ENCODE measurements at places on chromosomes 6 and 20.

DNA sequence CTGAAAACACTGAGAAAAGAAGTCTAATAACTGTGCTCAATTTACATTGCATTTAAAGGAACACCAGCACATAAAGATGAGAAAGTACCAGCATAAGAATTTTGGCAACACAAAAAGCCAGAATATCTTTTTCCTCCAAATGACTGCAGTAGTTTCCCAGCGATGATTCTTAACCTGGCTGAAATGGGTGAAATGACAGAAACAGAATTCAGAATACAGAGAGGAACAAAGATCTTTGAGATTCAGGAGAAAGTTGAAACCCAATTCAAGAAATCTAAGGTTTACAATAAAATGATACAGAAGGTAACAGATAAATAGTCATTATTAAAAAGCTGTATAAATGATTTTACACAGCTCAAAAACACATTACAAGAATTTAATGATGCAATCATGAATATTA is 197.0 kb upstream of the EYS start:
- H3K36me3 ChIP-seq, result no peaks in the 10 kb centered on the region
- H3K4me1 ChIP-seq, result no peaks in the 10 kb centered on the region
- no peaks in the 10 kb centered on the region for H3K27me3 ChIP-seq
- DNase-seq, result no peak
- H3K27ac ChIP-seq, result no peak overlapping the region

DNA sequence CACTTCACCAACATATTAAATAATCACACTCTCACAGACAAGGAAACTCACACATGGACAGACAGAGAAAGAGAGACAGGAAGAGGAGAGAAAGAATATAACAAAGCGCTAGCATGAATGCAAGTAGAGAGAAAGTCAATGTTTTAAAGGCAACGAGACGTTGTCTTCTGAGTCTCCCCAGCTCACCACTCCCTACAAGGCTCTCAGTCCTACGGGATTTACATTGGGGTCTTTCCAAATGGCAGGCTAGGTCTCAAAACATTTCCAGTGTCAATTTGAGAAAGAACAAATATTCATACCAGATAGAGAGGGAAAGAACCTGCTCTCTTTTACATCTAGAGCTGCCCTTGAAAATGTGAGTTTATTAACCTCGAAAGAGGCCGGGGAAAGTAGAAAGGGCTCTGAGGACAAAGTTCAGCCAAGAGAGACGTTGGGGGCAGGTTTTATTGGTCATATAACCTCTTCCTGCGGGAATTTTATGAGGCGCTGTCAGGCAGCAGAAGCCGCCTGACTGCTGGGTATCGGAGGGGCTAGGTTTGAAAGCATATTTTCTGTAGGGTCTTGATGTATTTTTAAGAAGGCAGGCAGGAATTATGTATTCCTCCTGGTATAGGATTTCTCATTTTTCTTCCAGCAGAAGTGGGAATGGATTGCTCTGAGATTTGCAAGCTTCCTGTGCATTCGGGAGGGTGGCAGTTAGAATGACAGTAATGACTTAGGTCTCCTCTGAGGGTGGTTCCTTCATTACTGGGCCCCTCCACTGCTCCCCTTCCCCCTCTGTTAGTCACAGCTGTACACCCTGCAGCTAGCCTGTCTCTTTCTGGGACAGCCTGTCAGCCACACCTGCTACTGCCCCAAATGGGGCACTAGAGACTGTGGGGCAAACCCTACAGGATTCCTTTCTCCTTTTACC is 34.4 kb upstream of the KIF16B start:
- H3K4me3 ChIP-seq, result no peak overlapping the region
- no peaks in the 10 kb centered on the region for H3K27me3 ChIP-seq
- no peaks in the 10 kb centered on the region for H3K36me3 ChIP-seq
- H3K27ac ChIP-seq, result no peak overlapping the region

GRCh38 chr20:60100780-60101179 is 142.6 kb downstream of the CDH26 start:
- H3K4me3 ChIP-seq, result no peak overlapping the region
- peaks cover 7% of the 10 kb centered on the region for H3K4me1 ChIP-seq
- peaks cover 2% of the 10 kb centered on the region for H3K27me3 ChIP-seq
- no peaks in the 10 kb centered on the region for H3K36me3 ChIP-seq
- no peak overlapping the region for H3K27ac ChIP-seq

DNA sequence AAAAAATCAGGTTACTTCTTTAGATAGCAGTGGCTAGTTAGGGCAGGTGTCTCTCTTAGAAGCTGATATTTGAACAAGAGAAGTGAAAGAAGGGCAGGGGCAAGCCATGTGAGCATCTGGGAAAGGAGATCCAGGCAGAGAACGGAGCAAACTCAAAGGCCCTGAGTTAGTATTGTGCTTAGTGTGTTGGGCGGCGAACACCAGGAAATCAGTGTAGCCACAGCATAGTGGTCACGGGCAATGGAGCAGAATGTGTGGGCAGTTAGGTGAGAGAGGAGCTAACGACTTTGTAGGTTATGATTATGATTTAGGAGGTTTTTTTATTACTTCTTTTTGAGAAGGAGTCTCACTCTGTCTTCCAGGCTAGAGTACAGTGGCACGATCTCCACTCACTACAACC is 229.3 kb downstream of the TMEM242 start:
- peaks cover 9% of the 10 kb centered on the region for H3K36me3 ChIP-seq
- peaks cover 10% of the 10 kb centered on the region for H3K27me3 ChIP-seq
- peak overlapping the region; percentile 37 for H3K4me3 ChIP-seq
- no peak for DNase-seq

- H3K27me3 ChIP-seq, result no peaks in the 10 kb centered on the region
- no peaks in the 10 kb centered on the region for H3K36me3 ChIP-seq
- H3K27ac ChIP-seq, result no peak overlapping the region
- peaks cover 4% of the 10 kb centered on the region for H3K4me1 ChIP-seq
- no peak overlapping the region for H3K4me3 ChIP-seq
- DNase-seq, result no peak
Observed at GRCh38 chr6:127608554-127609270, 31.7 kb downstream of the C6orf58 start.

DNA sequence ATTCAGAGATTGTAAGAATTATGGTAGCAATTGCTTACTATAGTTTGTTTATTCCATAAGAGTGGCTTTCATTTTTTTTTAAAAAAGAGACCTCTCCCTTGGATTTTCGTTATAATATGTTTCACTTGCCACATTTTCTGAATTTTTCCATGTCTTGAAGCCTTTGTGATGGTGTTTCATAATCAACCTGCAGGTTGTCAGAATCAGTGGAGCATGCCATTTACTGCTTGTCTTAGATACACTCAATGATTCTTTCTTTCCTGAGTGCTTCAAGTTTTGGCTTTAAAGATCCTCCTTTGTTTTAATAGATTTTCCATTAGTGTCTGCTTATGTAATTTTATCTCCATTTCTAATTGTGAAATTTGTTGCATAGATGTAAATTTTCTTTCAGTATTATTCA is 31.2 kb downstream of the KCNQ5 start:
- no peak overlapping the region for H3K4me3 ChIP-seq
- peaks cover 1% of the 10 kb centered on the region for H3K27me3 ChIP-seq
- no peak overlapping the region for H3K27ac ChIP-seq
- no peak for DNase-seq

DNA sequence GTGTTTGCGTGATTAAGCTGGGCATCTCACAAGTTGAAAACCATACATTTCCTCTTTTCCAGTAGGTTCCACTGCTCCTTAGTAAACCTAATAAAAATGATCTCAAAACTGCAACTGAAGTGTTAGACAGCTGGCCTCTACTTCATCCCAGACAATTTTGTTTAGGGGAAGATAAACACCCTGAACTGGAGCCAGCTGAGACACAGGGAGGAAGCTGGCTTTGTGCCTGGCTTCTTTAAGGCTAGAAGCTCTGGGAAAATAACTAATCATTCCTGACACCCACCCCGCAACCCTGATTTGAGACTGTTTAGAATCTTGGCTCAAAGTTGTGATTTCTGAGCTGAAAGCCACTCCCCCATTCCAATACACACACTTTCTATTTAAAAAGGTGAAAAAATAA is 11.6 kb downstream of the PTPRT start:
- no peaks in the 10 kb centered on the region for H3K36me3 ChIP-seq
- no peak overlapping the region for H3K4me3 ChIP-seq
- no peak overlapping the region for H3K27ac ChIP-seq
- H3K27me3 ChIP-seq, result peaks cover 6% of the 10 kb centered on the region

GRCh38 chr20:58076405-58076804 is 152.0 kb downstream of the ANKRD60 start:
- H3K4me3 ChIP-seq, result no peak overlapping the region
- H3K27ac ChIP-seq, result no peak overlapping the region
- DNase-seq, result no peak
- peaks cover 10% of the 10 kb centered on the region for H3K27me3 ChIP-seq
- H3K4me1 ChIP-seq, result peaks cover 38% of the 10 kb centered on the region
- peaks cover 25% of the 10 kb centered on the region for H3K36me3 ChIP-seq

GRCh38 chr6:127716465-127716864 is 139.5 kb downstream of the C6orf58 start:
- DNase-seq, result no peak
- H3K27me3 ChIP-seq, result no peaks in the 10 kb centered on the region
- no peaks in the 10 kb centered on the region for H3K36me3 ChIP-seq
- no peak overlapping the region for H3K4me3 ChIP-seq

DNA sequence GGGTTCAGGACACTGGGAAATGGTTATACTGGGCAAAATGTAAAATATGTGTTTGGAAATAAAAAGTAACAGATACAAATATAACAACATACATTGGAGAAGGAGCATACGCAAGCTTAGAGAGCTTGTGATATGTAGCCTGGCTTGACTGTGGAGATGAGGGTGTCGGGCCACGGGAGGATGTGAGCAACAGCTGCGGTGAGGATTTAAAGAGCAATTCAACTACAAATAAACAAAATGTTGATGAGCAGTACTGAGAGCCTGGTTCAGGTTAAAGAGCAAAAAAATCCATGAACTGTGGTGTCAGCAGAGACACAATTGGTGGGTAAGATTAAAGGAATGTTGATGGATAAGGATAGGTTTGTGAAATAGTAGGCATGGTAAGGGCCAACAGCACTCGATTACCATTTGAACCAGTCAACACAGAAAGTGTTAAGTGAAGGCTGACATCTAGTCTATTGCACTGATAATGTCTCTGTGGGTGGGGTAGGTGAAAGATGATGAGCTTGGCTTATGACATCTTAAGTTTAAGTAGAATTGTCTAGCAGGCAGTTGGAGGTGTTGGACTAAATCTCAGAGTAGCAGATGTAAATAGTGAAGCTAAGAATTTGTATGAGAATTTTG is 723.2 kb downstream of the EPM2A start:
- H3K27ac ChIP-seq, result no peak overlapping the region
- H3K4me3 ChIP-seq, result no peak overlapping the region
- no peaks in the 10 kb centered on the region for H3K36me3 ChIP-seq

DNA sequence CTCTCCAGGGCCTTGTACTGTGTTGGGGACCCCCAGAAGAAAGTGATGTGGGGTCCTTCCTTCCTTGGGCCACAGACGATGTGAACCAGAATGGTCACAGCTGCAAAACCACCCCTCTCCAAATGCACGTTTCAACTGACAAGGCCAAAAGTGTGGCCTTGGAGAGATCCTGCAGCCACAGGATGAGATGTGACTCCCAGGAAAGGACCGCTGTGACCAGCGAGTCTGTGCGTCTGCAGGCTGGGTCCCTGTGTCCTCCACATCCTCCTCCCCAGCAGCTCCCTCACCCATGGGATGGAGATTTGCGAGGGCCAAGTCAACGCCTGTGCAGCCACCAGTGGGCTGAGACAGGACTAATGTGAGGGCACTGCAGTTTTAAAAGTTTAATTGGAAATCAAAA is 247.0 kb downstream of the ERMARD start:
- no peak overlapping the region for H3K4me3 ChIP-seq
- peaks cover 3% of the 10 kb centered on the region for H3K4me1 ChIP-seq
- H3K27me3 ChIP-seq, result peaks cover 2% of the 10 kb centered on the region
- no peak overlapping the region for H3K27ac ChIP-seq
- DNase-seq, result no peak

DNA sequence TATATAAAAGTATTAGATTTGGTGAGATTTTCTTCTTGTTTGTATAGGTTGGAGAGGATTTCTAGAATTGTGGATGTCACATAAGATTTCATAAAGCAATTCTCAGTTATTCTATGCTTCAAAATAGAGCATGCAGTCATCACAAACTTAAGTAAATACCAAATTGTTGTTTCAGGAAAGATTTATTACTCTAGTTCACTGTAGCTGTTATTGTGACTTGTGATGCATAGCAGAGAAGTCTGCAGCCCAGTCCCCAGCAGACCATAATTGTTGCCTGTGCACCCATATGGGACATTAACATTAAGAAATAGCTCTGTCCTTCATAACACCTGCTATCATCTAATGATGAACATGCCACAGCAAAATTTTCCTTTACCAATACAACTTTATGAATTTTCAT is 228.0 kb upstream of the FAM83B start:
- no peak overlapping the region for H3K4me3 ChIP-seq
- peaks cover 5% of the 10 kb centered on the region for H3K27me3 ChIP-seq
- H3K36me3 ChIP-seq, result no peaks in the 10 kb centered on the region
- H3K4me1 ChIP-seq, result no peaks in the 10 kb centered on the region
- no peak for DNase-seq

DNA sequence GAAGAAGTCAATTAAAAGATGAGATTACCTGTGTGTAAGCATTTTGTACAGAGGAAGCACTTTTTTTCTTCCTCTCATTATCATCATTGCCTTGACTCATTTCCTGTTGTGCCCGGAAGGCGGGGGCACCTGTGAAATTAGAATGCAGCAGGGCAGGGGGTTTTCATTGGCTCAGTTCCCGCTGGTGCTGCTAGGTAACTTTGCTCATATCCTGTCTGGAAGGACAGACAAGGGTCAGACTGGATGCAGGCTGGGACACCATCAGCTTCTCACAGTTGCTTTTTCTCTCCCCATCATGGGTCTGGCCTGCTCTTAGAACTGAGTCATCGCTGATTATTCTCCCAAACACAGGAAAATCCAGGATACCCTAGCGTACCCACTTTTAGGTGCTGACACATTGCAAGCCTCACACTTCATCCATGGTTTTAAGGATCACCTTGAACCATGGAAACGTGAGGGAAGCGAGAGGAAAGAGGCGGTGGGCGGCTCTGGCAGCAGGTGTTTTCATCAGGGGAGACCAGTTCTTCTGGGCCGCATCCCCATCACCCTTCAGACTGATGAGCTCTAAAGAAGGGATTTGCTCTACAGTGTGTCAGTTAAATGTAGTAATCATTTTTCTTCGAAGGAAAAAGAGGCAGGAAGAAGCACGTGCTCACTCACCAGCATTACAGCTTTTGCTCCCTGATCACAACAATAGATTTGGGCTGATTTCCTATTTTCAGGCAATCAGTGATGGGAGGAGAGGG is 195.7 kb upstream of the SASH1 start:
- peaks cover 27% of the 10 kb centered on the region for H3K4me1 ChIP-seq
- H3K27me3 ChIP-seq, result no peaks in the 10 kb centered on the region
- H3K27ac ChIP-seq, result no peak overlapping the region
- H3K4me3 ChIP-seq, result no peak overlapping the region
- no peak for DNase-seq

GRCh38 chr6:15491986-15492269 is 170.9 kb downstream of the DTNBP1 start:
- H3K27ac ChIP-seq, result no peak overlapping the region
- H3K27me3 ChIP-seq, result peaks cover 16% of the 10 kb centered on the region
- DNase-seq, result no peak
- H3K4me3 ChIP-seq, result no peak overlapping the region
- H3K36me3 ChIP-seq, result peaks cover 52% of the 10 kb centered on the region
- H3K4me1 ChIP-seq, result peaks cover 37% of the 10 kb centered on the region

All from endothelial cell (in vitro differentiated cells).